Foreskin melanocyte (primary cell): ENCODE measurements at places on chromosomes 16 and 17.

- no peak for DNase-seq
Measured at GRCh38 chr17:7549401-7550055, 670 bp downstream of the TNFSF12 start.

- peak; percentile 71 for DNase-seq
Measured at GRCh38 chr17:75241502-75241901, 19.9 kb downstream of the GGA3 start.

- no peak for DNase-seq
Measured at GRCh38 chr17:53909802-53910201, 87.1 kb downstream of the KIF2B start.

DNA sequence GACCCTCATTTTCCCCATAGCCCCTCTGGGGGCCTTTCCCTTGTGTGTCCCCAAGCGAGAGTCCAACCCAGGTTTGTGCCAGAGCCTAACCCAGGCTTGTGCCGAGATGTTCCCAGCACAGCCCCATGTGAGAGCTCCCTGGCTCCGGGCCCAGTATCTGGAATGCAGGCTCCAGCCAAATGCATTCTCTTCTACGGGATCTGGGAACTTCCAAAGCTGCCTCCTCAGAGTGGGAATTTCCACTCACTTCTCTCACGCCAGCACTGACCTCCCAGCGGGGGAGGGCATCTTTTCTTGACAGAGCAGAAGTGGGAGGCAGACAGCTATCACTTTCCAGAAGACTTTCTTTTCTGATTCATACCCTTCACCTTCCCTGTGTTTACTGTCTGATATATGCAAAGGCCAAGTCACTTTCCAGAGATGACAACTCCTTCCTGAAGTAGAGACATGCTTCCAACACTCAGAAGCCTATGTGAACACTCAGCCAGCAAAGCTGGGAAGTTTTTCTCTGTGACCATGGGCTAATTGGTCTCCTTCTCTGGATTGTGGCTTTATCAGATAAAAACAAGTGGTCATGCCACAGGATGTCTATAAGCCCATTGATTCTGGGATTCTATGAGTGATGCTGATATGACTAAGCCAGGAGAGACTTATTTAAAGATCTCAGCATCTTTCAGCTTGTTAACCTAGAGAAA is 2.5 kb upstream of the CCL2 start:
- peak; percentile 87 for DNase-seq

DNA sequence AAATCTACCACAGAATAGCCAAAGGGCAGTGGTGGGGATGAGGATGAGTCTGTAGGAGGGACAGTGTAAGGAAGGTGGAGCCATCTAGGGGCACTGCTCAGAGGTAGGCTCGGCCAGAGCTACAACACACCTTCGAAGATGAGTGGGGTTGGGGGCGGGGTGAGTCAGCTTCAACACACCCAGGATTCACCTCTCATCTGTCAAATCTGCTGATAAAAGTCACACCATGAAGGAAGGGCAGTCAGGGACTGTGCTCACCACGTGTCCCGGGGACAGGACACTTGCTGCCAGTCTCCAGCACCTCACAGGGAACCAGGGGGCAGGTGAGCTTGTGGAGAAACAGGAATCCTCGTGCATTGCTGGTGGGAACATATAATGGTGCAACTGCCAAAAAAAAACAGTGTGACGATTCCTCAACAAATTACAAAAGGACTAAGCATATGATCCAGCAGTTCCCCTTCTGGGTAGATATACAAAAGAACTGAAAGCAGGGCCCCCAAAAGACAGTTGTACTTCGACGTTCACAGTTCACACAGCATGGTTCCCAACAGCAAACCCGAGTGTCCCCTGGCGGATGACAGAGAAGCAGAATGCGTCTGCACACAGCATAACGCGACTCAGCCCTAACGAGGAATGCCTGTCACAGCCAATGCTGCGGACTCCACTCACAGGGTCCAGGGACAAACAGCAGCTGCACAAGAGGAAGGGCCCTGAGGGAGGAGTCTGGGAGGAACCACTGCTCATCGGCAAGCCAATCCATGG is 133.1 kb downstream of the ANKRD11 start:
- DNase-seq: no peak

- no peak for DNase-seq
Measured at GRCh38 chr17:45800816-45801215, 16.7 kb downstream of the CRHR1 start.
